ENCODE measurements at places on chromosomes 16 and 17.

GRCh38 chr17:8623591-8623990 is 6.9 kb downstream of the MYH10 start:
- no peak for DNase-seq

DNA sequence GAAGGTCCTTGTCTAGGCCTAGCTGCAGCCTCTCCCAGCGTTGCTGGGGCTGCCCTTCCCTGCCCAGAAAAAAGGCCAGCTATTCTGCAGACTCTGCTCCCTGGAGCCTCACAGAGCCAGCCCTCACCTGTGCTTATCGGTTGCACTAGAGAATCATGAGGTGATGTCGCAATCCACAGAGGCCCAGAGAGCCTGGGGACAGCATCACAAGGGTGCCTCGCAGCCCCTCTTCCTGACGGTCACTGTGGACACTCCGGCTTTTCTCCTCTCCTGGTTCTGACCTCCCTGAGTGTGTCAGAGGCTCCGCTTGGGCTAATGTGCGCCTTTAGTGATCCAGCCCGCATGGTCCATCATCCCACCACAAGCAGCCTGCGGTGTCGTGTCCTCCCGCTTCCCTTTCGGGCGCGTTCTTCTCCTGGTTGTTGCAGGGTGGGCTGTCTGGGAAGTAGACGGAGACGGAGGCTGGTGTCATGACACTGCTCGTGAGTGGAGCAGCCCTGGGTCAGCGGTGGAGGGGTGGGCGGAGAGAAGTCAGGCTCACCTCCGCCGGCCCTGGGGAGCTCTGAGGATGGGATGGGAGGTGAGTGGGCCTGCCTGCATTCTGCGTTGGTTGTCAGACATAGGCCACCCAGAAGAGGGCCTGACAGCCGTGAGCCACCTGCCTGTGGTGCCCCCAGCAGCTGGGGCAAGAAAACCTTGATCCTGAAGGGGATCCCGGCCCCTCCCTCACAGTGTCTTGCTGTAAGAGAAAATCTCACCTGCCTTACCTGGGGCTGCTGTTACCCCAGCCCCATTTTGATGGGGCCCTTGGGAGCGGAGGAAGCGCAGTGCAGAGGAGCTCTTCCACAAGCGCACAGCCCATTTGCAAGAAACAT is 165.9 kb upstream of the CHMP6 start:
- DNase-seq: no peak

GRCh38 chr17:3708366-3708765 is 12.4 kb upstream of the P2RX5 start:
- DNase-seq: no peak

GRCh38 chr16:15897121-15897780 is 8.8 kb upstream of the CEP20 start:
- DNase-seq: no peak

DNA sequence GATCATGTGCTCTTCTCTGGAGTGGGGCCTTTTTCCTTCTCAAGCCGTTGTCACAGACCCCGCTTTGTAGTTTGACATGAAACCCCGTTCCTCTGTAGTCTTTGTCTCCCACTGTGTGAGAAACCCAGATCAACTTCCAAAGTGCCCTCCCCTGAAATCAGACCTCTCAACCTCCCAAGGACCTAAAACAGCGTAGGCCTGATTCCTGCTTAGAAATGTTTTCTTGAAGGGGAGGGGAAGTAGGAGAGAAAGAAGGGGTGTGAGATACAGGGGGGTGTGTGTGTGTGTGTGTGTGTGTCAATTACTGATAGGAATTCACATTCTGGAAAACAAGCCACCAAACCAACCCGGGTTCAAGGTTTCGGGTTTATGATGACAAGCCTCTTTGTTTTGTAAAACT is 1.4 kb downstream of the UBE2O start:
- DNase-seq: no peak

GRCh38 chr17:75778861-75779249 is 5.8 kb upstream of the UNK start:
- no peak for DNase-seq

- DNase-seq: peak; percentile 8
Observed at GRCh38 chr17:17151962-17152361, 54.2 kb downstream of the PLD6 start.

- DNase-seq: no peak
Observed at GRCh38 chr17:80815151-80815681, 176.4 kb upstream of the CHMP6 start.

DNA sequence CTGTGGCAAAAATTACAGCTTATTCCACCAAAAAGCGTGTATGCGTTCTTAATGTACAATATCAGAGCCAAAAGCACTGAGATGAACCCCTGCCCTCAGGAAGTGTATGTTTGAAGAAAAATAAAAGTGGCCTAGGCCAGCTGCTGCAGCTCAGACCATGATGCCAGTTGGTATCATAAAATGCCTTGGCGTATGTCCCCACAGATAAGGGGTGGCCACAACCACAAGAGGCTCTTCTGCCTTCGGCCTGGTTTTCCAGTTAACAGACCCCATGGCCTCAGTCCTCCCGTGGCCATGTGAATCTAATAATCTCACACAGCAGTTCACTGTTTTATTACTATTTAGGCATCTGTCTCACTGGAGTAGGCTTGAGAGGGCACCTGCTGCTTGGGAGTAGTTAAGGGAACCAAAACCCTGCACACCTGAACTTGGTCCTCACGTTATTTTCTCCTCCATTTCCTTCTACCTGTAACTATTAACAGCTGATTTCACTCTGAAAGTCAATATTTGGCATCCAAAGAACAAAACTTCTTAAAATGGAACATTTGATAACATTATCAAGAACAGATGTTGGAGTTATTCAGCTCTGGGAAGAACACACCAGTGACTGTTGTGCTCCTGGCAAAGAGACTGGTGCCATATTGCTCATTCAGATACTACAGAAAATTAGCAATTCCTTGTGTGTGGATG is 34.8 kb upstream of the ERN1 start:
- DNase-seq: no peak

GRCh38 chr17:55330344-55330933 is 65.7 kb downstream of the HLF start:
- no peak for DNase-seq

DNA sequence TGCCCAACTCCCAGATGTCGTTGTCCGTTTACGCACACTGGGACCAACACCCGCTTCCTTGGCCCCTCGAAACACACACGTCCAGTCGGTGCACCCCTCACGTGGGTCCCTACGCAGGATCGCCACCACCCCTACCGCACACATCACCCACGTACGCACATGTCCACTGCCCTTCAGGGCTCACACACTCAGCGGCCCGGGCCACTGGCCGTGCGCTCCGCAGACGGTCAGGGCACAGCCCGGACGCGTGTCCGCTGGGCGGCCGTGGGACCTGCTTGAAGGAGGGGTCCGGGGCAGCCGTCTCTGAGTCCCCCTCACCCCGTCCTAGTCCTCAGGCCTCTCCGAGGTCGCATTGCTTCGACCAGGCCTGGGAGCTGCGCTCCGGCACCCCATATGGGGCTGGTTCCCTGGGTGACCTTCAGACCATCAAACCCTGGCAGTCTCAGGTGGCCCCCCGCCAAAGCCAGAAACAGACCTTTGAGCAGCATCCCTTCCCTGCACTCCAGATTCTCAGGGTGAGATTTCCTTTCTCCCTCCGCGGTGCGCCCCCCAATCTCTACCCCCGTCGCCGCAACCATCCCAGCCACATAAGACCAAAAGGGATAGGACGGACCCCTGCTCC is 914 bp upstream of the GPRC5B start:
- DNase-seq: no peak

DNA sequence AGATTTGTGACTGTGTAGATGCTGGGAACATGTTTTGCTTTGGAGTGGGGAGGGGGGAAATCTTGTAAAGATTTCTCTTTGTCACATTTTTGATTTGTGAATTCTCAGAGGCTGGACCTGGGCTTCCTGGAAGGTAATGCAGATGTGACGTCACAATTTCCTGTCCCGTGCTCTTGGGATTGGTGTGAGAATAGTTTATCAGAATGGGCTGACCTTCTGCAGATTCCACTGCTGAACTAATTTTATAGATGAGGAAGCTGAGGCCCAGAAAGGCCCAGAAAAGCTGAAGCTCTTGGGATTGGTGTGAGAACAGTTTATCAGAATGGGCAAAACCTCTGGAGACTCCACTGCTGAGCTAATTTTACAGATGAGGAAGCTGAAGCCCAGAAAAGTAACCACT is 34.0 kb downstream of the HS3ST3B1 start:
- no peak for DNase-seq

DNA sequence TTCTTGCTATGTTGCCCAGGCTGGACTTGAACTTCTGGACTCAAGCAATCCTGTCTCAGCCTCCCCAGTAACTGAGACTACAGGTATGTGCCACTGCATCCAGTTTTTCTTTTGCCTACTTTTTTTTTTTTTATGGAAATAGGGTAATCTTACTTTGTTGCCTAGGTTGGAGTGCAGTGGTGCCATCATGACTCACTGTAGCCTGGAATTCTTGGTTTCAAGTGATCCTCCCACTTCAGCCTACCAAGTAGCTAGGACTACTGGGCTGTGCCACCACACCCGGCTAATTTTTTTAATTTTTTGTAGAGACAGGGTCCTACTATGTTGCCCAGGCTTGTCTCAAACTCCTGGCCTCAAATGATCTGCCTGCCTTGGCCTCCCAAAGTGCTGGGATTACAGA is 10.0 kb downstream of the LRRC36 start:
- no peak for DNase-seq

DNA sequence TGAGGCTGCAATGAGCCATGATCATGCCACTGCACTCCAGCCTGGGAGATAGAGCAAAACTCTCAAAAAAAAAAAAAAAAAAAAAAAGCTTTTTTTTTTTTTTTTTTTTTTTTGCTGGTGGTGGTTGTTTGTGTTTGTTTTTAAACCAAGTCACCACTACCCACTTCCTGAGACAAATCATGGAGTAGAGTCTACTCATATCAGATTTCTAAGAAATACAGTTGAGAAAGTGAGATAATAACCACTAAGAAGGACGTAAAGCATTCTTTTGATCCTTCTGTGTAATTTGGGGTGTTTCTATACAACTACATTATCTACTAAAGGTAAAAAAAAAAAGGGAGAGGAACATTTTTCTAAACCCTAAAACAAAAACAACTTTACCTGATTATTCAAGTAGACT is 38.0 kb downstream of the AXIN2 start:
- no peak for DNase-seq

DNA sequence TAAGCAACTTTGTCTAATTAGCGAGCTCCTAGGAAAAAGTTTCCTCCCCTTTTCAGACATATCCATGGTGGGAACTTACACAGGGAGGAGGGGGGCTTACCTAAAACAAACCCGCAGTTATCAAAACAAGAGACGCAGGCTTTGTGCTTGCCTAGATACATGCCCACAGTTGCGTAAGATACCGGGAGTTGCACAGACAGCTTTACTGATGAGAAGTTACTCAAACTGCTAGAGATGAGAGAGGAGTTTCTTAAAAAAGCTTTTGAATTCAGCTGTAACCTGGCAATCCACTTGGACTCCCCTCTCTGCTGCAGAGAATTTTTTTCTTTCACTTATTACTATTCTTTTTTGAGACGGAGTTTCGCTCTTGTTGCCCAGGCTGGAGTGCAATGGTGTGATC is 6.8 kb upstream of the ZP2 start:
- DNase-seq: no peak

- no peak for DNase-seq
Observed at GRCh38 chr17:65876985-65877384, 314.9 kb downstream of the CEP112 start.

DNA sequence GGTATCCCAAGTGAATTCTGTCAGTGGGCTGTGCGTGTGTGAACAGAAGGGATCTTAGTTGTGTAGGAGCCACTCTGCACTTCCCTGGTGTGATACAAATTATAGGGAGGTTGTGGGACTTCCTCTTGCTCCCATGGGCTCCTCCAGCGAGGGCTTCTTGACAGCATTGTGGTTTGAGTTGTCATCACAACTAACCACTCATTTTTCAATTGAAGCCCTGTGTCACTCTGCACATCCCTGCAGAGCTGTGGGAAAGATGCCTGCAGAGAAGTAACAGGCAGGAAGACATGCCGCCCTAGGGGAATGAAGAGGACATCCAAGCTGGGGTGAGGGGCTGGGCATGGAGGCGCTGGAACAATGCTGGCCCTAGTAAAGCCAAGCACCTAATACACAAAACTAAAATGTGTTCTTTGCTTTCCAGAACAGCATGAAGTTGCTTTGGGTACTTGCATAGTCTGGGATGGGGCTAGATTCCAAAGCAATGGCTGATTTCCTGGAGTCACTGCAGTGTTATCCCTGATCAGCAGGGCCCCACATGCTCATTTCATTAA is 692.5 kb downstream of the TOX3 start:
- DNase-seq: no peak

GRCh38 chr17:51487947-51488346 is 227.6 kb downstream of the UTP18 start:
- DNase-seq: peak; percentile 8

GRCh38 chr16:27839419-27839818 is 224.1 kb downstream of the GSG1L start:
- no peak for DNase-seq

DNA sequence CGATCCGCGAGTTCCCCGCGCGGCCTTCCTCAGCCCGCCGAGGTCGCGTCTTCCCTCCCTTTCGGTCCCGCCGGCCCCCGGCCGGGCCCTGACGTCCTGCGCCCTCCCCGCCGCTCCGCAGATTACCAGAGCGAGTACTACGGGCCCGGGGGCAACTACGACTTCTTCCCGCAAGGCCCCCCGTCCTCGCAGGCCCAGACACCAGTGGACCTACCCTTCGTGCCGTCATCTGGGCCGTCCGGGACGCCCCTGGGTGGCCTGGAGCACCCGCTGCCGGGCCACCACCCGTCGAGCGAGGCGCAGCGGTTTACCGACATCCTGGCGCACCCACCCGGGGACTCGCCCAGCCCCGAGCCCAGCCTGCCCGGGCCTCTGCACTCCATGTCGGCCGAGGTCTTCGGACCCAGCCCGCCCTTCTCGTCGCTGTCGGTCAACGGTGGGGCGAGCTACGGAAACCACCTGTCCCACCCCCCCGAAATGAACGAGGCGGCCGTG is 5.4 kb downstream of the LHX1 start:
- DNase-seq: no peak

GRCh38 chr16:3949287-3949686 is 68.8 kb upstream of the CREBBP start:
- no peak for DNase-seq

GRCh38 chr17:10197721-10198508 is 491 bp downstream of the GAS7 start:
- DNase-seq: peak; percentile 5

DNA sequence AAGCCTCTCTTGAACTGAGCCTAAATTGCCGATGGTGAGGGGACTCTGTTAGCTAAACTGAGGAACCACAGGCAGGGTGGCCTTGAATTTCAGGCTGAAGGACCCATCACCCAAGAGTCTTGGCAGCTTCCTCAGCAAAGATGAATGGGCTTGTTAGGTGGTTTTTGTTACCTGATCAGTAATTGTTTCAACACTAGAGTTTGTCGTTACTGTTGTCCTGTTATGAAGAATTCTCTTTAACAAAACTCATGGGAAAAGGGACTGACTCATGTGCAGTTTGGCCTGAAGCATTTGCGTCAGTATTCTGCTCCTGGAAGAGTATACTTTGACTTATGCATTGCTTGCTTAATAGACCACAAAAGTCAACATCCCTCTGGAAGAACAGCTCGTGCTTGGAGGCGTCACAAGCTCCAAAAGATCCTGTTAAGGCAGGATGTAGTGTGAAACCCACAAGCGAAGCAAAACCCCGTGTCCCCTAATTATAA is 206.0 kb downstream of the IRX3 start:
- no peak for DNase-seq

- DNase-seq: no peak
Observed at GRCh38 chr17:76924345-76925342, 56.4 kb downstream of the MGAT5B start.

- DNase-seq: no peak
Observed at GRCh38 chr16:86215233-86215978, 294.9 kb upstream of the FOXF1 start.

- DNase-seq: no peak
Observed at GRCh38 chr16:65342231-65342866, 220.5 kb upstream of the CDH11 start.

- no peak for DNase-seq
Observed at GRCh38 chr16:35308674-35309073, 1849.3 kb downstream of the TP53TG3F start.

All from stimulated activated CD8-positive, alpha-beta memory T cell treated with anti-CD3 and anti-CD28 coated beads, Interleukin-2, amount 100 ng/mL, for 48 hours (primary cell).